ENCODE measurements at places on chromosomes 7 and 10. TPM values are rescaled to one million over a fixed set of nuclear protein-coding genes. Genes with fewer than 3 reads are reported as not detected.

- DNase-seq, result no peak
Measured at GRCh38 chr7:36262309-36263094, 109.4 kb downstream of the EEPD1 start.

IQCE gene
- total RNA-seq, result 9.4 TPM

DNA sequence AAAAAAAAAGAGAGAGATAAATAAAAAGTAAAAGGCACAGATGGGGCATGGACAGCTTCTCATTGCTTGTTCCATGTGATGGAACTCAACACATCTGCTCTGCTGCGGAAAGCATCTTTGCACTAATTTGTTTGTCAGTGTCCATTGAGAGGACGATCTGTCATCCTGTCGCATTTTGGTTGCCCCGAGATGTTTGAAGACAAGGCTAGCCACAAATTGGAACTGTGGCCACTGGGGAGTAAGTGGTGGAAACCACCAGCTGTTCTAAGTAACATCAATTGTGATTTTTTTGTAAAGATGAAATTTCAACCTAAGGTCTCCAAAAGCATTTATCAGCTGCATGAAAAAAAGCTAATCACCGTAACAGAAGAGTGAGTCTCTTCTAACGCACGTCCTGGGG is 312.7 kb downstream of the ADARB2 start:
- DNase-seq, result no peak

MOGAT3 gene
- not detected for total RNA-seq

ZMYND11 gene
- 53.0 TPM for total RNA-seq

DNA sequence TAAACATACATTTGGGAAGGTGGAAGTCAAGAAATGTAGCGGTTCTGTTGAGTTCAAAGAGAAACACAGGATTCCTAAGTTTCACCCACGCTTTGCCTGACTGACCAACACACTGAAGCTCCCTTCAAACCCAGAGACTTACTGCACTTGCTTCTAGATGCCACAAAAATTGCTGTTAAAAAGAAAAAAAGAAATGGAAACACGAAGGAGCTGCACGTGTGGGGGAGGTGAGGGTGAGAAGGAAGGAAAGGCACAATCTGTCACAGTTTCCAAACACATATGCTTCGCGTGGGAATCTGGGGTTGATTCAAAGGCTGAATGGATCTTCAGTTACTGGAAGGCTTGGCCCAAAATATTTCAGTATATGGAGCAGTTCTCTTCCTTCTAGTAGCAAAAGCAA is 495.6 kb downstream of the DNAJB6 start:
- no peak for DNase-seq

GRM8 gene
- not detected for total RNA-seq

DNA sequence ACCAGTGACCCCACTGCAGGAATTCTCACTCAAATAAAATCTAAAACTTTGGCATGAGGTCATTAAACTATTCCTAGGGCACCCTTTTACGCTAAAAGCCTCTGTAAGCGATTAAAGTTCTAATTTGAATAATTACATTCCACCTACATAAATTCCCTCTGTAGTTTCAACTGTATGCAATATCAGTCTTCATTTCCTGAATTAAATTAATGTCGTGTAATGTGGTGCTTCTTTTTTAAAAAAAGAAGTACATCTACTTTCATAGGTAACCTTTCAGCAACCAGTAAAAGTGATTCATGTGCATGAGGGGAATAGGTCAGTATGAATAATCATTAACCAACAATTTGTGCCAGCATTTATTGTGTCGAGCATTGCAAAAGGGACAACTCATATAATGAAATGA is 44.7 kb downstream of the IMMP2L start:
- DNase-seq, result no peak

- DNase-seq, result no peak
Measured at GRCh38 chr7:107977048-107977447, 25.9 kb downstream of the LAMB1 start.

DNA sequence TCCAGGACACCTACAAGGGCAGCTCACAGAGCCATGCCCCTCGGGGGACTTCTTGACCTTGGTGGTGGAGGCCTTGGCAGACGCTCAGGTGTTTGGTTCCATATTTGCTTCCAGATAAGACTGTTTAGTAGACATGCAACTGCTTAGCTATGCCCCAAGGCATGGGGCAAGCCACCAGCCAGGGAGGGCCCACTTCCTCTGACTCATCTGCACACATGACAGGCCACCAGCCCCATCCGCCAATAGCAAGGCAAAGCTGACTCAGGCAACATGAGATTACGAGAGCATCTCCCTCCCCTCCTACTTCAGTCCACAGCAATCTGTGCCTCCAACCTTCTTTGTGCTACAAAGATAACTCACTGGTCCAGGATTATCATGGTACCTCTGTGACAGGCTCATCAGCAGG is 54.9 kb downstream of the KCNMA1 start:
- DNase-seq, result peak; percentile 21

RAB18 gene
- total RNA-seq, result 116 TPM

SPDYE11 gene
- total RNA-seq, result 0.54 TPM

DNA sequence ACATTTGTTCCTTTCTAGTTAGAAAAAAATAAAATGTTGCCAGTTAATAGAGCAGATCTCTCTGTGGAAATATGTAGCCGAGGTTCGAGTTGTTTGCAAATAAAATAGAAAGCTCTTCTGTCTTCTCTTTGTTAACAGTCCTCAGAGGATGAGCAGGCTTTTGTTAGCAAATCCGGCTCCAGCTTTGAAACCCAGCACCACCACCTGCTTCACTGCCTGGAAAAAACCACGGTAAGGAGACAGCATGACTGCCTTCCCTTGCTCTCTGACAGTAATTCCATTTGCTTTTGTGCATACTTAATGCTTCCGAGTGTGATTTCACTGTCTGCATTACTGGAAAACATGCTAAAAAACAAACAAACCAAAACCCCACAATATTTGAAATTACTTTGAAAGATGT is 115.6 kb downstream of the TSPAN12 start:
- no peak for DNase-seq

All from NCI-H460 (cell line).